ENCODE measurements at places on chromosomes 12 and 14.

DNA sequence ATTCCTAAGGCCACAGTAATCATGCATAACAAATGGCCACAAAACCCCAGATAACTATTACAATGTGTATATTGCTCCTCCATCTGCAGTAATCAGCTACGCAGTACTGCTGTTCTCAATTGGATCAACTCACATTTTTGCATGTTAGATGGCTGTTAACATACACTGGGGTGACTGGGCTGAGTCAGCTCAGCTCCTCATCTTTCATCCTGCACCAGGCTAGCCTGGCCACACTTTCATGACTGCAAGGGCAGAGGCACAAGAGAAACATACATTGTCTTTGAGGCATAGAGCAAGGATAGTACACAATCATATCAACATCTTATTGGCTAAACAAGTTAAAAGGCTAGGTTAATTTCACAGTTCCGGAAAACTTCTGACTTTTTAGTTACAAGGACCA is 306.6 kb downstream of the SLC6A15 start:
- DNase-seq: no peak

- DNase-seq: no peak
These were observed 514.6 kb downstream of the MED13L start for GRCh38 chr12:115762936-115763335.

- DNase-seq: no peak
These were observed 156.3 kb downstream of the NTF3 start for GRCh38 chr12:5588176-5588575.

GRCh38 chr14:83312511-83312910 is 1778.9 kb upstream of the SEL1L start:
- no peak for DNase-seq

- no peak for DNase-seq
These were observed 84.3 kb upstream of the NCOR2 start for GRCh38 chr12:124651516-124652273.

- DNase-seq: no peak
These were observed 15.2 kb downstream of the IL31 start for GRCh38 chr12:122158700-122159285.

- no peak for DNase-seq
These were observed 11.6 kb downstream of the FGD6 start for GRCh38 chr12:95205685-95206084.

GRCh38 chr12:75478116-75478794 is 2.3 kb upstream of the GLIPR1 start:
- DNase-seq: no peak

GRCh38 chr12:51941604-51942003 is 9.9 kb upstream of the ACVR1B start:
- DNase-seq: no peak

- DNase-seq: no peak
These were observed 451.4 kb upstream of the PDE3A start for GRCh38 chr12:19916974-19917373.

DNA sequence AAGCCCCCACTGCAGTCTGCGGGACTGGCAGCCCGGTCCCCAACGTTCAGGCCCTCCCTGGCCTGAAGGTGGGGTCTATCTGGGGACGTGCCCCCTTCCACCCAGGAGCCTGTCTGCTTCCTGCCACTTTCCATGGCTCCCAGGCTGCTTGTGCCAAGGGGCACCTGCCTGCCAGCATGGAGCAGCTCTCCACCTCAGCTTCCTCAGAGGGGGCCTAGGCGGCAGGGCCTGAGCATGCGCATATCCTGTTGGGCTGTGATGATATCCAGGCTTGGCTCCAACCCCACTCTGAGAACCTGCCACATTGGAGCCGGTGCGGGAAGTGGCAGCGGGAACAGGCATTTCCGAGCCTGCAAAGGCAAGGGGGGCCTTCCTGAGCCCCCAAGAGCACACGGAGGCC is 57.4 kb downstream of the FUT8 start:
- DNase-seq: no peak

- no peak for DNase-seq
These were observed 7.5 kb upstream of the SAV1 start for GRCh38 chr14:50675597-50675996.

- no peak for DNase-seq
These were observed 39.3 kb upstream of the SSTR1 start for GRCh38 chr14:38168416-38168815.

DNA sequence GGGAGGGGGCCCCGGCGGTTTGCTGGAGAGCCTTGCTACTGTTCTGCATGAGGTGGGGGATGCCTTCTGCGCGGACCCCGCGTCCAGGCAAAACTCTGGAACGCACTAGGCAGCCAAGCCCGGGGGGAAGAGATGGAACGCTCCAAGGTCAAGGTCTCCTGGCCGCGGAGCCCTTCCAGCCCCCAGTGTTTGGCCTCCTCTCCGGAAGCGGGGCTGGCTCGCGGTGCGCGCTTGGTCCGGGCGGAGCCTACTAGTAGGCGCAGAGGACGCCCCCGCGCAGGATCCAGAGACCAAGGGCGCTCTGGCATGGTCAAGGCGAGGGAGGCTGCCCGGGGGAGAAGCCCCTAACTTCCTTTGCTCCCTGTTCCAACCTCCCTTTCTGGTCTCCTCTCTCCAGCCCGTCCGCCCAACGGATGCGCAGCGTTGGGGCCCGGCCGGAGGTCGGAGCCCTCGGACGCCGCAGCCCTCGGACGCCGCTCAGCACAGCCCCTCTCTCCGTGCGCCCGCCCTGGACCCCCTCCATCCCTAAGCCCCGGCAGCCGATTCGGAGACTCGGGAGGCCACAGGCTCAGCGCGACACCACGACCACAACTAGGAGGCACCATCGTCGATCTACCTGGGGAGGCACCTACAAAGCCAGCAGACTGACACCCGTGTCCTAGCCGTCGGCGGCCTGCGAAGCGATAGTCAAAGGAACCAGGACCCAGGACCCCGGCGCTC is 669 bp upstream of the KCNK13 start:
- no peak for DNase-seq

DNA sequence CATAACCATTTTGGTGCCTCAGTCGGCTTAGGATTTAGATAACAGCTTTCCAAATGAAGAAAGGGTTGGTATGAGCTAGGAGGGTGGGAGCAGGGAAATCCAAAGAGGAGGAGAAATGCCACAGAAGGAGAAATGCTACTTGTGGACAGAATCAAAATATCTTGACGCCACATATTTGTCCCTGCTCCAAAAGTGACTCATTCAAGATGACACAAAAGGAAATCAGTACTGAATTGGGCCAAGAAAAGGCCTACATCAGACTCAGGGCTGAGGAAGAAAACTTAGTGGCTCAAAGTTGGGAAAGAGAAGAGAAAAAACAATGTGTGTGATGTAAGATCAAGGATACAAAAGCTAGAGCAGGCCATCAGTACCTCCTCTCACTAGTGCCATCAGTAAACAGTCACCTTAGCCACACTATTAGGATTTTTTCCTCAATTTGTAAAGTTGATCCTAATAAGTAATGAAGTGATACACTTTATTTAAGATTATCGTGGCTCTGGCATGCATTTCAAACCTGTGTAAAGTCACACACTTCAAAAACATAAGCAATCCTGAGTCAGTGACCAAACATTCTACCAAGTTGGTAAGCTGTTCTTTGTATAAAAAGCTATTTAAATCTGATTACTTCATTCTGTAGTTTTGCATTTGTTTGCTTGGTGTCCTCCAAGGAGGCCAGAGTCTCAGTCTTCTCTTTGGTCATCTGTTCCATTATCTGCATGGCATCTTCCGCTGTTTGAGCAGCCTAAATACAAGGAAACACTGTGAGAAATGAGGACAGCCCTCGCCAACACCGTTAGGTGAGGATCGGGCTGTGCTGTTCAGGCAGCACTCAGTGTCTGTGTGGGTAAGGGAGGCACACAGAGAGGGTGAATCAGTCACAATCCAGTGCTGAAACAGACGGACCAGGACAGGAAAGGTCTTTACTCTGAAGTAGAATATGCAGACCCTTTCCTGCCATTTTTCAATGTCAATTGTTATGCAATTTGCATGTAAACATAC is 52.6 kb upstream of the VPS33A start:
- DNase-seq: no peak

GRCh38 chr14:51578853-51579252 is 72.9 kb upstream of the FRMD6 start:
- no peak for DNase-seq

GRCh38 chr14:21055432-21056117 is 2.0 kb upstream of the RNASE8 start:
- DNase-seq: no peak

DNA sequence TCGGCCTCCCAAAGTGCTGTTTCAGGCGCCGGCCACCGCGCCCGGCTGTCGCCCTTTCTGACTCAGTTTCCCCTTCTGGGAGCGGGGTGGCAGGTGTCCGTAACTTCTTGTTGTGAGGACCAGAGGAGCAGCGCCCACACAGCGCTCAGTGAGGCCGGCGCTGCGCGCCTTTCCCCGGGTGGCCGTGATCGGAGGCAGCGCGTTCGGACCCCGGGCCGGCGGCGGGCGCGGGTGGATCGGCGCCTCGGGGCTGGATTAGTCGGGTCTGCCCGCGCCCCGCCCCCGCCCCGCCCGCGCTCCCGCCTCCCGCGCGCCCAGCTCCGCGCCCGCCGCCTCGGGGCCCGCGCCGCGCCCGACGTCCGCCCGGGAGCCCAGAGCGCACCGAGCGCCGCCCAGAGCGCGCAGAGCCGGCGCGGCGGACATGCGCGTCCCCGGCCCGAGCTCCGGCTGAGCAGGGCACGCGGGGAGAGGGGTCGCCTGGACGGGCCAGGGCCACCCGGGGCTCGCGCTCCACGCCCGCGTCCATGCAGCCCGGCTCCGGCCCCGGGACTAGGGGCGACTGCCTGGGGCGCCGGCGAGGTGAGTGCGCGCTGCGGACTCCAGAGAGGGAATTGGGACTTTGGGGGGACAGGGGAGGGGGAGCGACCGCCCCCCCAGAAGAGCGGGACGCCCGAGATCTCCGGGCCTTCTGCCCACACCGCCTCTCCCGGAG is 50.6 kb downstream of the LRCOL1 start:
- no peak for DNase-seq

- DNase-seq: no peak
These were observed 580.2 kb downstream of the MED13L start for GRCh38 chr12:115697340-115697739.

- peak; percentile 23 for DNase-seq
These were observed 29.0 kb downstream of the SLC2A3 start for GRCh38 chr12:7907009-7907408.

DNA sequence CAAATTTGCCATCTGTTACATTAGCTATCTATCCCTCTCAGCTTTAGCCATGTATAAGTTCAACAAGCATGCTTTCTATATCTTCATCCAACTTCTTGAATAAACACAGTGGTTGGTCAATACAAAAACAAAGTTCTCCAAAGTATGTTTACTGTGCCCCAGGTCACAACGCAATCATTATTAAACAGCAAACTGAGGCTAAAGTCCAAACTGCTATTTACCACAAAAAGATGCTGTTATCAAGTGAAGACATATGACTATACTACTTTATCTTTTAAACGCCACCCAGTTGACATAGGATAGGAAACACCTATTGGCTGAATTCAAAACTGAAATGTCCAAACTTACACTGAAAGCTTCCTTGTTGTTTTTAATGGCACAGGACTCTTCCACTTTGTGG is 11.7 kb downstream of the ZCCHC8 start:
- no peak for DNase-seq

DNA sequence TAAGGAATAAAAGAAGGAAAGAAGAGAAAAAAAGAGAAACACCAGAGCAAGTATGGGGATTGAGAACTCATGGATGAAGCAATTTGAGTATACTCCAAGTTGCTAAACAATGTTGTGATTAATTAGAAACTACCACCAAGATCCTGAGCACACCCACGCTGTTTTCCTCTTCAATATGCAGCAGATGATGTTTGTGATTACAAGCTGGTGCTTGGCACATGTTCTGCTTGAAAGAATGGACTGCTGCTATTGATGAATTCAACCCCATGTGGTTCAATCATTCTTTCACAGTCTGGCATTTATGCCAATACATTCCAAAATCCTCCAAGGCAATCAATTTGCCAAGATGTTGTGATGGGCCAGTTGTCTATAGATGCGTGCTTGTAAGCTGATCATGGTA is 146.8 kb downstream of the SLC2A13 start:
- no peak for DNase-seq

DNA sequence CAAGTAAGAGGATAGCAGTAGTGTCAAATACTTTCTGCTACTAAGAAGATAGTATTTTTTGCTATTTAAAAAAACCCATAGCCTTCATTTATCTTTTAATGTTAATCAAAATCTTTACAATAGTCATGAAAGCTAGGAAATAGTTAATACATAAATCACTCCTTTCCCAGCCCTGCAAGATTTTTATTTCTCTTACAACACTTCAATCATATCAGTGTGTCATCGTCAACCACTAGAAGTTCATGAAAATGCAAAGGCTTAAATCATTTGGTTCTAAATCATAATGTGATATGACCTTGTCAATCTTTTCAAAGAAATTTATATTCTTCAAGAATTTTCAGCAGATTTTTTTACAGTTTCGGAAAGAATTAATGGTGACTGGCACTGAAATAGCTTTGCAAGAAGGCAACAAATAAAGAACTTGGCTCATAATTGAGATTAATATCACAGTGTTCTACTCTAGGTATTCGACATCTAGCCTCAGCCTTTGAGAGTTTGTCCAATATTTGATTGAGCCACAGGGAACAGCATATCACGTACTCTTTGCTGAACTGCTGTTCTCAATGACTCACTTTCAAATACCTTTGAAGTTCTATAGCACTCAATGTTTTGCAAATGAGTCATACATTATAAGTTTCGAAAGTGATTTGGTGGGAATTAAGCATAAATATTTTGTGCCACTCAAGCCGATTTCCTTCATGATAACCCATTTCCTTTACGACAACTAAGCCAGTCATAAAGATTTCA is 384.0 kb upstream of the FOXG1 start:
- no peak for DNase-seq

GRCh38 chr14:69685716-69686115 is 74.3 kb downstream of the SUSD6 start:
- DNase-seq: no peak

- no peak for DNase-seq
These were observed 11.8 kb downstream of the P2RX7 start for GRCh38 chr12:121144416-121144914.

- no peak for DNase-seq
These were observed 12.5 kb upstream of the EML1 start for GRCh38 chr14:99780690-99781089.

DNA sequence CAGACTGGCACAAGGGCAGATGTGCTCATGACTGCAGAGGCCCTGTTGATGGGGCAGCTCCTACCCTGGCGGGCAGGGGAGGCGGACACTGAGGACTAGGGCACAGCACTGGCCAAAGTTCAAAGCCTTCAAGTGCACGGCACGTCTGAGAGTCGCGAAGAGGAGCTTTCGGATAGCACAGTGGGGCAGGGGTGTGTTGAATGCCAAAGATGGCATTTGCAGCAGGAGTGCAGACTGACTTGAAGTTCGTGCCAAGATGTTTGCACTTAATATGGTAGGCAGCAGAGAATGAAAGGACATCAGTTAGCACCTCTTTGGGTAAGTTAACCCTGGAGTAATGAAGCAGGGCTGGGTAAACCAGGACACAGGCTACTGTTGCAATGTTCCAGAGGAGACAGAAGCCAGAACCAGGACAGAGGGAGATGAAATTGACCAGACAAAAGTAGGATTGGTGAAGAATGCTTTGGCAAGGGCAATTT is 6.7 kb upstream of the EML1 start:
- DNase-seq: no peak

- no peak for DNase-seq
These were observed 19.2 kb downstream of the PPTC7 start for GRCh38 chr12:110563702-110564470.

- peak; percentile 17 for DNase-seq
These were observed 6.7 kb downstream of the CDKN1B start for GRCh38 chr12:12723681-12724420.
